GM12864 (cell line): ENCODE measurements at places on chromosomes 16 and 17.

DNA sequence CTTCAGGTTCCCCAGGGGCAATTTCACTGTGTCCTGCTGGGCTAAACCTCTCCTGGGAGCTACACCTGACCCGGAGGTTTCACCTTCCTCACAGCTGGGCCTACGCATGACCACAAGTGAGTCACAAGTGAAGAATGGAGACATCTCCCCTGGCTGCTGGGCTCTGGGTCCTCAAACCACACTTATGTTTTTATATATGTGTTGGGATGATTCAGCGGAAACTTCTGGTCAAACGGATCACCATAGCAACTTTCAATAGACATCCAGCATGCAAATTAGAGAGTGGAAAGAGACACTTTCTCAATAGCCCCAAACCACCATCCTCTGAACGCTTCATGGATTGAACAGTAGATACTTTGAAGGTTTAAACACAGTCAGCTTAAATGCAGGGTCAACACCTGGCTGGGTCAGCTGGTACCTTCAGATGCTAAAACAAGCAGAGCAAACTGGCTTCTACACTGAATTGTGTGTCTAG lies 28.0 kb upstream of the MAF start:
- DNase-seq, result peak; percentile 61

DNA sequence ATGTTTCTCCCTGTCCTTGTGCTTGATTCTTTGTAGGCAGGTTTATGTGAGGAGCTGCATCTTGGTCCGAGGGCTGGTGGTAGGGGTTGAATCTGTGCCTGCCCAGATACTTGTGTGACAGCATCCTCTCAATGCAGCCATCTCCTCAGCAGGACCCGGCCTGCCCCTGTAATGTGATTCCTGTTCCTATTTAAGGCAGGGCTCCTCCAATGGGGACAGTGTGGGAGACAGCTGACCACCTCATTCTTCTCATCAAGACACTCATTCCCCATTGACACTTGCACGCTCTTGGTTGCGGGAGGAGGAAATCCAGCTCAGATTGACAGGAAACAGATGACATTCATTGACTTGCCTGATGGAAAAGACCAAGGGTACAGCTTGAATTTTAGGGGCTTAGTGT lies 384.5 kb downstream of the CPPED1 start:
- DNase-seq, result no peak

GRCh38 chr17:8420041-8420934 lies 15.4 kb upstream of the NDEL1 start:
- no peak for DNase-seq

DNA sequence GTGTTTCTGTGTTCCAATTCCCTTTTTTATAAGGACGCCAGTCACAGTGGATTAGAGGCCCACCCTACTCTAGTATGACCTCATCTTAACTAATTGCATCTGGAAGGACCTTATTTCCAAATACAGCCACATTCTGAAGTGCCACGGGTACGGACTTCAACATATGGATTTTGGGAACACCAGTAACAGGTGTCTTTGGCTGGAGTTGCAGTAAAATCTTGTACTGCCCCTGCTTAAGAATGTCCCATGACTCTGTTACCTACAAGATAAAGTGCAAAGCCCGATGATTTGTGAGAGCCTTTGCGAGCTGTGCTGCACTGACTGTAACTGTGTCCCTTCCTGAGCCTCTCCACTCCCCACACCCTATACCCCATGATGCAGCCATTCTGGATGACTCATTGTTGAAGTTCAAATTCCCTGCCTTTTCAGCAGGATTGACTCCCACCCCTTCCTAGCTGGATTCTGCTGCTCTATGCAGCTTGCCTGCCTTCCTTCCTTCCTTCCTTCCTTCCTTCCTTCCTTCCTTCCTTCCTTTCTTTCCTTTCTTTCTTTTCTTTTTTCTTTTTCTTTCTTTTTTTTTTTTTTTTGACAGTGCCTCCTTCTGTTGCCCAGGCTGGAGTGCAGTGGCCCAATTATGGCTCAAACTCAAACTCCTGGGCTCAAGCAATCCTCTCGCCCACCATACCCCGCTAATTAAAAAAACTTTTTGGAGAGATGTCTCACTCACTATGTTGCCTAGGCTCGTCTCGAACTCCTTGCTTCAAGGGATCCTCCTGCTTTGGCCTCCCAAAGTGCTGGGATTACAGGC lies 2.1 kb downstream of the HCRT start:
- DNase-seq, result no peak

- no peak for DNase-seq
Measured at GRCh38 chr16:4713663-4714501, 20.2 kb downstream of the ANKS3 start.

- DNase-seq, result no peak
Measured at GRCh38 chr17:223723-224471, 42.4 kb upstream of the DOC2B start.
